ENCODE measurements at places on chromosomes 3 and 15. TPM values are rescaled to one million over a fixed set of nuclear protein-coding genes. Genes with fewer than 3 reads are reported as not detected.
A peak's percentile ranks its signal among the peaks of the same experiment; 100 is the strongest.

FRMD4B gene
- total RNA-seq = 0.52 TPM

FAM107A gene
- total RNA-seq = not detected

A4GNT gene
- not detected for total RNA-seq

PPP4R2 gene
- total RNA-seq = 62.8 TPM

IQCF5 gene
- not detected for total RNA-seq

DNAJA4 gene
- not detected for total RNA-seq

ROPN1 gene
- not detected for total RNA-seq

ZNF385D gene
- 0.71 TPM for total RNA-seq

SLC15A2 gene
- total RNA-seq = 0.40 TPM

DPPA2 gene
- not detected for total RNA-seq

EPHB3 gene
- 10.6 TPM for total RNA-seq

GOLGA6L7 gene
- not detected for total RNA-seq

- no peak for DNase-seq
- H3K27me3 ChIP-seq = no peaks in the 10 kb centered on the region
- H3K4me1 ChIP-seq = no peaks in the 10 kb centered on the region
- peaks cover 2% of the 10 kb centered on the region for H3K36me3 ChIP-seq
- H3K4me3 ChIP-seq = no peak overlapping the region
Observed at GRCh38 chr3:66644549-66644948, 143.7 kb upstream of the LRIG1 start.

- DNase-seq = no peak
- H3K4me1 ChIP-seq = peaks cover 50% of the 10 kb centered on the region
- H3K4me3 ChIP-seq = no peak overlapping the region
- peaks cover 13% of the 10 kb centered on the region for H3K36me3 ChIP-seq
- H3K27ac ChIP-seq = peak overlapping the region; percentile 63
- no peaks in the 10 kb centered on the region for H3K27me3 ChIP-seq
Observed at GRCh38 chr3:58388550-58389091, 45.0 kb downstream of the PDHB start.

DNA sequence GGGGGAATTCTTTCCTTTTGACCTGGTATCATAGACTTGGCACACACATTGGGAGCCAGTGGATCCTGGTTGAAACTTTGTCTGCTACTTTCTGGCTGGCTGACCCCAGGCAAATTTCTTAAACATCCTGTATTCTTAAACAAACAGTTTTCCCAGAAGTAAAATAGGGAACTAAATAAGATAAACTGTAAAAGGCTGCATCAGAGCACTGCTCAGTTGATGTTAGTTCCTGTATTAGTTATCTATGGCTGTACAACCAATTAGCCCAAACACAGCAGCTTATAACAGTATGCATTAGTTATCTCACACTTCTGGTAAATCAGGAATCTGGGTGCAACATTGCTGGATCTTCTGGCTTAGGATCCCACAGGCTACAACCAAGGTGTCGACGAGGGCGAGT lies 73.1 kb upstream of the SLCO3A1 start:
- no peaks in the 10 kb centered on the region for H3K27me3 ChIP-seq
- DNase-seq = no peak
- H3K4me3 ChIP-seq = no peak overlapping the region
- no peaks in the 10 kb centered on the region for H3K4me1 ChIP-seq
- H3K36me3 ChIP-seq = no peaks in the 10 kb centered on the region

GRCh38 chr3:104856741-104857140 lies 510.0 kb upstream of the ALCAM start:
- H3K4me1 ChIP-seq = no peaks in the 10 kb centered on the region
- H3K27me3 ChIP-seq = no peaks in the 10 kb centered on the region
- no peak overlapping the region for H3K4me3 ChIP-seq
- no peak for DNase-seq

DNA sequence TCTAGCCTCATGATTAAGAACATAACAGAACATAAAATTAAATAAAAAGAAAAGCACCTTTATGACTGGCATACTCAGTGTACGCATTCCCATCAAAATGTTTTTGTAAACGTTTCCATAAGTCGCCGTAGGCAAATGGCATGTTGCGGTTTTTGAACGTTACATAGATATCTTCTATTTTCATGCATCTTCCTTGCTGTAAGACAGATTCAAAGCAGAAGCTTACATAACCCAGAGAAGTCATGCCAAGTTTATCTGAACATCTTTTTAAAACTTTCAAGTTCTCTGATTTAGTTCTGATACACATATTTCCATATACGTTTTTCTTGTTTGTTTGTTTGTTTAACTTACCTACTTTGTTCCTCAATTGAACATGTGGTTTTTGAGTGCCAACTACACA lies 388.6 kb downstream of the GABRG3 start:
- H3K4me1 ChIP-seq = peaks cover 5% of the 10 kb centered on the region
- H3K36me3 ChIP-seq = no peaks in the 10 kb centered on the region
- no peak overlapping the region for H3K27ac ChIP-seq
- no peak for DNase-seq
- H3K27me3 ChIP-seq = peaks cover 3% of the 10 kb centered on the region

DNA sequence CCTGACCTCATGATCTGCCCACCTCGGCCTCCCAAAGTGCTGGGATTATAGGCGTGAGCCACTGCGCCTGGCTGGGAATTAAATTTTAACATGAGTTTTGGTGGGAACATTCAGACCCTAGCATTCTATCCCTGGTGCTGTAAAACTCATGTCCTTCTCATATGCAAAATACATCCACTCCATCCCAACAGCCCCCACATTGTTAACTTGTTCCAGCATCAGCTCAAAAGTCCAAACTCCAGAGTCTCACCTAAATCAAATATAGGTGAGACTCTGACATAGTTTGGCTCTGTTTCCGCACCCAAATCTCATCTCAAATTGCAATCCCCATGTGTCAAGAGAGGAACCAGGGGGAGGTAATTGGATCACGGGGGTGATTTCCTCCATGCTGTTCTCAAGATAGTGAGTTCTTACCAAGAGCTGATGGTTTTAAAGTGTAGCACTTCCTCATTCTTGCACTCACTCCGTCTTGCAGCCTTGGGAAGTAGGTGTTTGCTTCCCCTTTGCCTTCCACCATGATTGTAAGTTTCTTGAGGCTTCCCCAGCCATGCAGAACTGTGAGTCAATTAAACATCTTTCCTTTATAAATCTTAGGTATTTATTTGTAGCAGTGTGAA lies 96.2 kb upstream of the PLCL2 start:
- H3K36me3 ChIP-seq = no peaks in the 10 kb centered on the region
- H3K4me1 ChIP-seq = no peaks in the 10 kb centered on the region
- H3K4me3 ChIP-seq = no peak overlapping the region
- no peak overlapping the region for H3K27ac ChIP-seq
- H3K27me3 ChIP-seq = peaks cover 36% of the 10 kb centered on the region

DNA sequence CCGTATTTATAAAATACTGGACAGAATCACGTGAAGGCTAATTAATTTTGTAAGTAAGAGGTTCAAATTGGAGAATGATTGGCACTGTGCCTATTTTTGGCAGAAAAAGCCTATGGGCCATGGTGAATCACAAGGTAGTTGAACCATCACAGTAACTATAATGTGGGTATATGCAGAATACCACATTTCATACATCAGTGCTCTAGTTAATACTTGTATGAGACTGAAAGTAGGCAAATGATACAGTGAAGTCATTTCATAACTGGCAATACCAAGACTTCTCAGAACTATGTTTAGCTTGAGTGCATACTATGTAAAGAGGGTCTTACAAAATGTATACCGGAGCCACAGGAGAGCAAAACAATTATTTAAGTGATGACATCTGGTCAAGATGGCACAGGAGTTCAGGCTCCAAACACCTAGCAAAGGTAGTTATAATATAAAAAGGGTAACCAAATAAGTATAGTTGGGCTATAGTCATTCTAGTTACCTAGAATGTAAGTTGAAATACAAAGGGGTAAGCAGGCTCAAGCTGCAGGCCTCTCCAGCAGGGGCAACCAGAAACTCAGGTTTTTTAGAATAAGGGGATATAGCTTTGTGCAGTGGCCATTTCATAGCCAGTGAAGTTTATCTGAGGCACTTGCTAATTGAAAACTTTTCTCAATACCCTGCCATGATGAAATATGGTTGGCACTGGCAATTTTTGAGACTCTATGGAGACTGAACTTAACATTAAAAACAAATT lies 19.1 kb downstream of the GPR160 start:
- H3K36me3 ChIP-seq = no peaks in the 10 kb centered on the region
- no peaks in the 10 kb centered on the region for H3K4me1 ChIP-seq
- no peak overlapping the region for H3K4me3 ChIP-seq
- H3K27ac ChIP-seq = no peak overlapping the region
- no peak for DNase-seq

DNA sequence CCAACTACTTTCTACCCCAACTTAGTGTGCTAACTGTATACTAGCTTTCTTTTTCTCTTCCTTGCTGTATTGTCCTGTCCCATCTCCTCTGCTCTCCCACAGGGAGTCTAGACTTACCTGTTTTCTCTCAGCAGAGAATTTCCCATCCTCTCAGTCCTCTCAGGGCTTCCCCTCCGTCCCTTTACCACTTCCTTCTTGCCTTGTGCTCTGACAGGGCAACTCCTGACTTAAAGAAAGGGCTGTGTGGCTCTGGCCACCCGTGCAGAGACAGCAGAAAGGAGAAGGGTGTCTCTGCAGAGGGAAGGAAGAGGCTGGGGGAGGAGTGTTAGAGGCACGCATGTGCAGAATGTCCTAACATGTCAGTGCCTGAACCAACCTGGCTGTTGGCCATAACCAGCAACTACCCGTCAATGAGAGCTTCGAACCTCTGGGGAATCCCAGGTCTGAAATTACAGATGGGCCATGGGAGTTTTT lies at the start of gene GCSAM:
GCSAM (minus strand) TSS at position 274 of the 474 bp plus-strand sequence; CDS start at position 146, 128 bp downstream.
- H3K4me1 ChIP-seq = peaks cover 2% of the 10 kb centered on the region
- no peak within 1 kb of the TSS for H3K27ac ChIP-seq
- H3K27me3 ChIP-seq = peaks cover 14% of the 10 kb centered on the region
- no peaks in the 10 kb centered on the region for H3K36me3 ChIP-seq

DNA sequence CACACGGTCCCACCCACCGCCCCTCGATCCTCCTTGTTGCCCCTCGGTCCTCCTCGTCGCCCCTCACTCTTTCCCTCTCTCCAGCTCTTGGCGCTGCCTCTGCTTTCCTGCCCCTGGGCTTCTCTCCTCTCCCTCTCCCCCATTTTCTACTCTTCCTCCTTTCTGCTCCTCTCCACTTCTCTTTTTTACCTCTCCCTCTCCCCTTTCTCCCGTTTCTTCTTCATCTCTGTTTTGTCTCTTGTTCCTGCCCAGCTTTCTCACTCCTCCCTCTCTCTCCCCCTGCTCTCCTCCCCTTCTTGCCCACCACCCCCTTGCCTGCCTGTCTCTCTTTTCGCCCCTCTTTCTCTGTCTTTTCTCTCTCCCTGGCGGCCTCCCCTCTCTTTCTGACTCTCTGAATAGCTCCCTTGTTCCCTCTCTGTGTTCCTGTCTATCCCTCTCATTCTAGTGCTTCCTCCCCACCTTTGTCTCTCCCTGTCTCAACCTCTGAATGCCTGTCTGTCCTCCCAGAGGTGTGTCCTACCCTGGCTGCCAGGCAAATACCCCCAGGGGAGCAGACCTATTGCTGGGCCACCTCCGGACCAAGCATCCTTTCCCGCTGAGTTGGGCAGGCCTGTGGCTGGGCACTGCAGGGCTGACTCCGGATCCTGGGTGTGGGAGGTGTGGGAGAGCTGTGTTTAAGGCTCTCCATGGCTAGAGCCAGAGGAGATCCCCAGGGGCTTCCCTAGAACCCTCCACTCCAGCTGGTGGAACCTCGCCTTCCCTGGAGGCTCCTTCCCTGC lies 41.0 kb downstream of the EPHB3 start:
- peaks cover 10% of the 10 kb centered on the region for H3K27me3 ChIP-seq
- peak overlapping the region; percentile 88 for H3K27ac ChIP-seq
- DNase-seq = no peak
- H3K4me3 ChIP-seq = peak overlapping the region; percentile 65
- peaks cover 54% of the 10 kb centered on the region for H3K4me1 ChIP-seq

GRCh38 chr3:172159962-172160538 lies 120.7 kb downstream of the FNDC3B start:
- H3K27ac ChIP-seq = peak overlapping the region; percentile 73
- peaks cover 49% of the 10 kb centered on the region for H3K4me1 ChIP-seq
- no peak for DNase-seq

DNA sequence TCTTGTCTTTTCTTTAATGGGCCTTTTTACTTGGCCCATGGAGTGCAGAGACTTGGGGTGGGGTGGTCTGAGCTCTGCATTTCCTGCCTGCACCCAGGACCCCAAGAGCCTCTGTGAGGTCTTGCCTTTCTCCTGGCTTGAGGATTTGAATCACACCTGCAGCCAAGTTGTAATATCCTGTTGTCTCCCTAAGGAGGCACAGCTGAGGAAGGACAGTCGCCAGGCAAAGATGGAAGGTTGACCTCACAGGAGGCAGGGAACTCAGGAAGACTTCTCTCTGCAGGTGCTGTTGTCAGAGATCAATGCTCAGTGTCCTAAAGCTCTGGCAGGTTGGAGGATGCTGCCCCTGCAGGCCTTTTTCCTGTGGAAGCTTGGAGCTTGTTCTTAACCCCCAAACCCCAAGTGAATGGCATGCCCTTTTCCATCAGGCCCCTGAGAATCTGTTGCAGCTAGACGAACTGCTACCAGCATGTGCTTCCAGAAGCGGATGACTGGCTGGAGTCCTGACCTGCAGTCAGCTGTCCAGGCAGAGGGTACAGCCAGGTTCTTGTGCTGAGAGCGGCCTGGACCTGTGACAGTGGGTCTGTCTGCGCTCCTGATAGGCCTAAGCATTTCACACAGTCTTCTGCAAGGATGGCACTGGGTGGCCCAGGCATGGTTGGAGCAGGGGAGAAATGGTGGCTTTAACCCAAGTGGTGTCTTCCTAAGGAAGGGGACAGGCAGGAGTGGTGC lies 120.0 kb downstream of the EEFSEC start:
- peaks cover 44% of the 10 kb centered on the region for H3K4me1 ChIP-seq
- no peak overlapping the region for H3K4me3 ChIP-seq
- no peak overlapping the region for H3K27ac ChIP-seq
- H3K27me3 ChIP-seq = no peaks in the 10 kb centered on the region

DNA sequence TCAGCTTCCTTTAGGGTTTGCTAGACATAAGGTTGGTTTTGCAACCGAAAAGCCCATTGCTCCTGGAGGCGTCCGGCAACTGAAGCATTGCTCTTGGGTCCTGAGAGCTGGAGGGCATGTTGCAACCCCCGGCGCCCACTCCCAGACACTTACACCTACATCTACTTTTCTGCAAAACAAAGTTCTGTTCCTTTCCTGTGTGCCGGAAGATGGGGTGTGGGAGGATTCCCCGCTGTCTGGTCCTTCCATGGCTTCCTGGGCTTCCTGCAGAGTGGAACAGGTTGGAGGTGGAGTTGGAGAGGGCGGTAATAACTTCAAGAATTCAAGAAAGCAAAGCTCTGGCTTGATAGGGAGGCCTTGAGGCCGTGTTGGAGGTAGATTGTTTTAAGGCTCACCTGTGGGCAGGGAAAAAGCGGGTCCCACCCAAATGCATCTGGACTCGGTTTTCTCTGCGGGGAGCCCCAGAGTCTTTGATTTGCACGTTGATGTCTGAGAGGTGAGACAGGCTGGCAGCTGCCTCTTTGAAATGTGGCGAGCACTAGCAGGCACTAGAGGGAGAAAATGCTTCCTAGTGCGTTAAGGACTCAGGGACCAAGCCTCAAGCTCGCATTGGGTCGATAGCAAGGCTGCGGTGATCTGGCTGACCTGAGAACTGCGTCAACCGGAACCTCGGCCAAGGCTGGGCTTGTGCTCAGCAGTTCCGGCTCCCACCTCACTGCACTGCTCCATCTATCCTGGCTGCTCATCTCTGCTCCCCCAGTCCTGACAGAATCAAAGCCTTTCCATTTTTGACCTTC lies 39.5 kb downstream of the NR2F2 start:
- no peak for DNase-seq
- H3K4me3 ChIP-seq = no peak overlapping the region
- peaks cover 22% of the 10 kb centered on the region for H3K4me1 ChIP-seq
- H3K36me3 ChIP-seq = peaks cover 29% of the 10 kb centered on the region

GRCh38 chr15:38868326-38869114 lies 303.9 kb upstream of the RASGRP1 start:
- DNase-seq = no peak
- no peaks in the 10 kb centered on the region for H3K36me3 ChIP-seq
- peak overlapping the region; percentile 48 for H3K27ac ChIP-seq

Data from osteocyte (in vitro differentiated cells).